ENCODE measurements at places on chromosomes 7 and 10.
A peak's percentile ranks its signal among the peaks of the same experiment; 100 is the strongest.

DNA sequence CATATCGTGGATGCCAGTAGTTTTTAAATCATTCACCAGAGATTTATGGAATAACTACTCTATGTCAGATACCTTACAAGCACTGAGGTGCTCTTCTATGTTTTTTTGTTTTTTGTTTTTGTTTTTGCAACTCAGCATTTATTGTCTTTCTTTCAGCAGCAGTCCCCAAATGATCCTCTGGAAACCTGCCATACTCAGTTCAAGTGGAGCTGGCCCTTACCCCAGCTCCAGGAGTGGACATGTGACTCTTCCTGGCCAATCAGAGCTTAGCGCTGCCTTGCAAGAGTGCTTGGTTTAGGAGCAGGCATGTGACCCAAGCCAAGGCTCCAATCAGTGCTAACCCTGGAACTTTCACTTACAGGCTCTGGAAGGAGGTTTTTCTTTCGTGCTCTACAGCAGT is 356.6 kb upstream of the ZMIZ1 start:
- DNase-seq, result no peak

DNA sequence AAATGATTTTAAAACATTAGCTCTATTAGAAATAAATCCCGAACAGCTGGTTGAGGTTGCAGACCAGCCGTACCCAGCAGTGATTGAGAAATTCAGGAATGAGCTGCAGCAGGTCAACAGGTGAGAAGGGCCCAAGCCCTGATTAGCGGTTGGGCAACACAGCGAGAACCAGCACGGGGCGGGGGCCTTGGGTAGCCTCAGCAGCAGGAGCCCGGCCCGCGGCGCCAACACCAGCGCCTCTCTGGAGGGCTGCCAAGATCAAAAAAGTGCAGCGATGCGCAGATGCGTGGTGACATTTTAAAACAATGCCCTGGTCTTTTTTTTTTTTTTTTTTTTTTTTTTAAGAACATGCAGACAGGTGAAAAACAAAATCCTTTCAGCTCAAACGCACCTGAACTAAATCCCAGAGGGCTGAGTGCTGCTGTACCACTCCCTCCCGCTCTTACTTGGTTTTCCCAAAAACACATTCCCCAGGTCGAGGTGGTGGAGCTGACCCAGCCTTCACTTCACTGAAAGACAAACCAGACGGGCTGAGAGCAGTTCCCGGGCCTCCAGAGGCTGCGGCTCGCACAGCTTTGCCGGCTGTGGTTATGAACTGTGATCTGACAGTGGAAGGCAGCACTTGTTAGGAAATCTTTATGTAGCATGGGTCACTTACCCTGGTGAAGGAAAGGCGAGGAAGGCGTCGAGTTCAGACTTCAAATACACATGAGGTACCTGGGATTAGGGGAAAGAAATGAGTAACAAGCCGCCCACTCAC is 579.4 kb downstream of the SDK1 start:
- DNase-seq, result no peak

DNA sequence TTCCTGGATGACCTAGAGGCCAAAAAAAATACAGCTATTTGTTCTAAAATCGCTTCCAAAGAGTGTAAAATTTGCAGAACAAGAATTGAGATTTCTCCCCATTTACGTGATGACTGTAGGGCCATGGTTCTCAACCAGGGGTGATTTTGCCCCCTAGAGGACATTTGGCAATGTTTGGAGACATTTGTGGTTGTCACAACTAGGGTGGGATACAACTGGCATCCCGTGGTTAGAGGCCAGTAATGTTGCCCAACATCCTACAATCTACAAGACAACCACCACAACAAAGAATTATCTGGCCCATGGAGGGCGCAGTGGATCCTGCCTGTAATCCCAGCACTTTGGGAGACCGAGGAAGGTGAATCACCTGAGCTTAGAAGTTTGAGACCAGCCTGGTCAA is 22.8 kb upstream of the MALSU1 start:
- no peak for DNase-seq

- DNase-seq, result no peak
Observed at GRCh38 chr7:30462179-30462578, 16.4 kb downstream of the NOD1 start.

DNA sequence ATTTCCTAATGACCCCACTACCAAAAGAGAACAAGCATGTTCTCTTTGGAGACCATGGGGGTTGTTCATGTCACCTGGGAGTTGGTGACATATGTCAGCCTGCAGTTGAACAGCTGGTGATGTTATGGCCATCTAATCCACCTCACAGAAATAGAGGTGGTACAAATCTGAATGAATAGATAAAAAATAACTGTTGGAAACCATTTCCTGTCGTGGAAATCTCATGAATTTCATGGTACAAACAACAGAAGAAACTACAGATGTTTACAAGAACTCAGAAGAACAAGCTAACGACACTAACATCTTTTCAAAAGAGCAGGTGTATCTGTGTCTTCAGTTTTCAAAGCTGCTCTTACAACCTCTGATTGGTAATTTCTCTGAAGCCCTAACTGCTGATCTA is 81.3 kb downstream of the RAPGEF5 start:
- DNase-seq, result peak; percentile 12

- DNase-seq, result no peak
Observed at GRCh38 chr10:48289501-48290238, 15.2 kb upstream of the FRMPD2 start.

GRCh38 chr7:23593706-23594105 is 3.5 kb upstream of the CCDC126 start:
- no peak for DNase-seq

DNA sequence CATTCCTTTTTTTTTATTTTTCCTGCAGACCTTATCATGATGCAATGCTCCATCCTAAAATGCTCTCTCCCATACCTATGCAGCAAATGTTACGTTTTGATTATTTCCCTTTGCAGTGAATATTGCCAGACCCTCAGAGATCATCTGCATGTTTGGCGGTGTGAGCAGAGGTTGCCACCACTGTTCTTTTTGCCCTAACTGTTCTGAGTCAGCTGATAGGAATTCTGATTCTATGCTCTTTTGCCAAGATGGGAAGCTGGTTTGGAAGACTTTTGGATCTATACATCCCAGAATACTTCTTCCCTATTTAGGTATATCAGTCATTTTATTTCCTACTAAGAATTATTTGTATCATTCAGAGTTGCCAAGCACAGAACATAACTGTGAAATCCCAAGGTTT is 130.5 kb downstream of the KLF6 start:
- DNase-seq, result no peak

- DNase-seq, result no peak
Observed at GRCh38 chr7:37729181-37729580, 45.6 kb downstream of the GPR141 start.

DNA sequence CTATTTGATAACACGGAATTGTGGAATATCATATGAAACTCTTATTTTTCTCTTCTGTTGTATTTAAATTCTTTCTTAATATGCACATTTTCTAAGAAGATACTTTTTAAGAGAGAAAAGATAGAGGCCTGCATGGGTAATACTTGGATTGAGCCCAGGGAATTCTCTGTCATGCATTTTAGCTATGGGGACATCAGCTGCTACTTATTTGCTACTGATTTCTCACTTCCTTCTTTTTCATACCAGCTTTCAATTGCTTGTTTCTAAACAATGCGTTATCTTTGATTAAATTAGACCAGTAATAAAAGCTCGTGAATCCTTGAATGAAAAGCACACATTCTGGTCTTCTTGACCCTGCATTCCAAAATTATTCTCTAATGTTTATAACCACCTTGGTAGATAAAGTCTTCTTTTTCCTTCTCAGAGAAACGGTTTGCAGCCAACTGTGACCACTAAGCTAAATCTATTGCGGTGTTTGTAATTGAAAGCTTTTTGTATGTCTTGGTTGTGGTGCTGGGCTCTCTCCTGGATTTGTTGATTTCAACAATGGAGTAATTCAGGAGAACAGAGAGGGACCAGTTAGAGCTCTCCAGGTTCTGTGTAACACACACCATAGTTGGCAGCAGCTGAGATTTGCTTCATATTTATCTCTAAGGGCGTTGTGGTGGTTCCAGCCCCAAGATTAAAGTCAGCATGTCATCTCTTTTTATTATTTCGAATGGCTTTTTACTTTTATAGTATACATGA is 139.3 kb downstream of the PPP1R9A start:
- DNase-seq, result no peak

DNA sequence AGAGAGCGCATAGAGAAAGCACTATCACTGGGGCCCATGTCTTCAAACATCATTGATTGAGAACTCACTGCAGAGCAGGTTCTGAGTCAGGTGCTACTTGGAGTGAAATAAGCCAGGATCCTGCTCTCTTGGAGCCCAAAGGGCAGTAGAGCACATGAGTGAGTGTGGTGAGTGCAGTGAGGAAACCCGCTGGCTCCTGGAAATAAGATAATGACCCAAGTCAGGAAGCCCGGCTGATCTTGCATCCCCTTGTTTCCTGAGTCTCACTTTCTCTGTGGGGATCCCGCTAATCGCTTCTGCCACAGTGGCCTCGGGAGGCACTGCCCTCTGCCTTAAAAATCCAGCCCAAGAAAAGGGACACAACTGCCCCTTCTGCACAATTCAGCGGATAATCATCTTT is 7.1 kb upstream of the FAM107B start:
- DNase-seq, result no peak

GRCh38 chr7:151167197-151167961 is at the start of gene GBX1:
Gene GBX1, minus strand, starts transcription at chr7:151167694. Its CDS starts 146 bp downstream, at chr7:151167548.
- peak; percentile 3 for DNase-seq

- peak; percentile 93 for DNase-seq
Observed at GRCh38 chr7:47503281-47503680, 78.6 kb downstream of the TNS3 start.

DNA sequence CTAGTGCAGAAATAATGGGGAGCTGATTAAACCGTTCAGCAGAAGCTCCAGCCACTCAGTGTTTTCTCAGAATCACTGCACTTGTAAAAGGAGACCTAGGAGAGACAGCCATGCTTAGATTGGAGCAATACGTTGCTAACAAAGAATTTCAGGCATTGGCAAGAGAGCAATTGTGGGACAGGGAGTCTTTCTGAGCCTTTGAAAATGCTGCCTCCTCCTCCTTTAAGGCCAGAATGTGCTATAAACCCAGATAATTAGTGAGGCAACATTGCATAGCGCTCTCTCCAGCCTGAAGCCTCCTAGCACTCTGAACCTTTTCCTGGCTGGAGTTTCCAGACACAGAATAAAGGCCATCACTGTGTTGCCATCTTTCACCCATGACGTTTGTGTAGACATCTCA is 18.5 kb upstream of the PTPRN2 start:
- DNase-seq, result no peak

DNA sequence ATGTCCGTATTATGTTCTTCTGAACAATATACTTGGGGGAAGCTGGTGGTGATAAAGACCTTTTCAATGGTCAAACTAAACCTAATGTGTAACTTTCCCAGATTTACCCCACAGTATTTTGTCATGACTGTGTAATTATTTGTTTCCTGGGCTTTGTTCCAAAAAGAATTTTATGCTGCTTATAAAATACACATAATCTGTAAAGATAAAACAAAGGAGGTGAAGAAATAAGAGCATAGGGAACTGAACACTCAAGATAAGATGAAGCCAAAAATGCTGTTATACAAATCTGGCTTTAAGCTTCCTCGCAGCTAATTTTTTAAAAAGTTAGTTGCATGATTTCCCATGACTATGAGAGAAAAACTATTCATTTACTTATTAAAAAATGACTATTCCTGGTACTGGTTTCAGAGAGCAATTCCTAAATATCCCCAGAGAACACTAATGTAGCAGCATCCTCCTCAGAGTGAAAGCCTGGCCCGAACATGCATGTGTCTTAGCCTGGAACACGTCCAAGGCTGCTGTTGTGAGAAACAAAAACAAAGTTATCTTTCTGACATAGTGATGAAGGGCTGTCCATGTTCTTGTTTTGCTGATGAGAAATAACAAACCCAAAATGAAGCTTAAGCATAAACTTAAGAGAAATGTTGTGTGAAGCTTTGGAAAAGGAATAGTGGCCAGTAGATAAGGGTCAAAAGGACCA is 33.9 kb downstream of the MALSU1 start:
- no peak for DNase-seq

DNA sequence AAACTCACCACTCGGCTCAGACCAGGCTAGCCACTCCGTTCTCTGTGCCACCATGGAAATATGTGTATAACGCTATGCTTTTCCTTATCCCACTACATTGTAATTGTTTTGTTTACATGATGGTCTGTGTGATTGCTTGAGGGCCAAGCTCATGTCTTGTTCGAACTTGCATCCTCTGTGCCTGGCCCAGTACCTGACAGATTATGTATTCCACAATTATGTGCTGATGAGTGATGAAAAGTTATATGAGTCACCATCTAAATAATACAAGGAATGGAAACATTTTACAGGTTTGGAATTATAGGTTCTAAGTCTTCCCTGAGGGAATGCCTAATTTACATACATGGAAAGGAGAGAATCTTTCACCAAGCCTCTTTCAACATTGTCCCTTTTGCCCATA is 137.4 kb downstream of the C7orf25 start:
- no peak for DNase-seq

GRCh38 chr7:41873741-41874140 is 170.9 kb upstream of the INHBA start:
- no peak for DNase-seq

- no peak for DNase-seq
Observed at GRCh38 chr7:24948739-24949138, 31.2 kb downstream of the OSBPL3 start.

- peak; percentile 36 for DNase-seq
Observed at GRCh38 chr7:150992833-150993302, 2.1 kb downstream of the NOS3 start.

DNA sequence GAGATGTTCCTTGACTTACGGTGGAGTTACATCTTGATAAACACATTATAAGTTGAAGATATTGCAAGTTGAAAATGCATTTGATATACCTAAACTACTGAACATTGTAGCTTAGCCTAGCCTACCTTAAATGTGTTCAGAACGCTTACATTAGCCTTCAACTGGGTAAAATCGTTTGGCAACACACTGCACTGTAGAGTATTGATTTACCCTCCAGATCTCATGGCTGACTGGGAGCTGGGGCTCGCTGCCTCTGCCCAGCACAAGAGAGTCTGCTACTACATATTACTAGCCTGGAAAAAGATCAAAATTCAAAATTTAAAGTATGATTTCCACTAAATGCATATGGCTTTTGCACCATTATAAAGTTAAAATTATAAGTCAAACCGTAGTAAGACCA is 7.5 kb upstream of the AGR3 start:
- DNase-seq, result no peak

GRCh38 chr7:122219253-122219865 is 75.3 kb upstream of the AASS start:
- no peak for DNase-seq

DNA sequence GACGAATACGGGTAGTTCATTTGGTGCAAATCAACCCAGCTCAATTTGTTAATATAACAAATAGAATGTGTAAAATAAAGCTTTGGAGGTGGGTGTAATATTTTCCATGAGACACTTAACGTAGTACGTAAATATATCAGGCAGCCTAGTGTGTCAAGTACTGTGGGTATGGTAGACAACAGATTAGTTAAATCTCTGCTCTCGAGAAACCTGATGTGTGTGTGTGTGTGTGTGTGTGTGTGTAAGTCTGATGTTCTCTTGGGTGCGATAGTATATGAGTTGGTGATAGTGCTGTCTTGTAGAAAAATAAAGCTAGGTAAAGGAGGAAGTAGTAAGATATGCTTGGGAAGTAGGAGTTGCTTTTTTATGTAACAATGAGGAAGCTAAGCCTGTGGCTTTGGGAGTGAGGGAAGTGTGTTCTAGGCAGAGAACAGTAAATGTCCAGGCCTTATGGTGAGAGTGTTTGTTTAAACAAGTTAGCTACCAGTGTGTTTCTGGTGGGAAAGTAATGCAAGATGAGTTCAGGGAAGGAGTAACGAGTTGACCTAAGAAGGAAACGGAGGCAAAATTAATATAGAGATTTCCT is 26.1 kb downstream of the WAC start:
- no peak for DNase-seq

- no peak for DNase-seq
Observed at GRCh38 chr10:88755753-88756152, 4.1 kb upstream of the LIPN start.
